Activated CD8-positive, alpha-beta T cell treated with anti-CD3 and anti-CD28 coated beads, Interleukin-2, amount 10 ng/mL, durations not matched to agents 7 days and 5 days (primary cell): ENCODE measurements at places on chromosomes 16 and 17.

DNA sequence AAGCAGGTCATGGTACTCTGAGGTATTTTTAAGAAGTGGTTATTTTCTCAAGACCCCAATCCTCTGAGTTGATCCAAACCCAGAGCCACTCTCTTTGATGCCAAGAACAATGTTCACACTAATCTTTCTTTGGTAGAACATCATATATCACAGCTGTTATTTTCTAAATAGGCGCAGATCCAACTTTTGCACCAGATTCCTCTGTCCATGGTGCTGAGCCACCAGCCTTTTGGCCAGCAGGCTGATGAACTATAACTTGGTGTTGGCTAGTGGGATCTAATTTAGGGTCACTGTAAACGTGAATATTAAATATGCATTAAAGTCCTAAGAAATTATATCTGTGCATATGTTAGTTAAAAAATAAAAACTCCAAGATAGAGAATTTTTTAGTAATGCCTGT lies 7.0 kb upstream of the ZKSCAN2 start:
- no peak overlapping the region for H3K4me3 ChIP-seq
- peak; percentile 46 for DNase-seq
- H3K36me3 ChIP-seq: peaks cover 63% of the 10 kb centered on the region
- H3K4me1 ChIP-seq: peaks cover 31% of the 10 kb centered on the region

GRCh38 chr16:59355704-59356103 lies 621.6 kb upstream of the GOT2 start:
- no peaks in the 10 kb centered on the region for H3K36me3 ChIP-seq
- no peaks in the 10 kb centered on the region for H3K27me3 ChIP-seq
- H3K27ac ChIP-seq: no peak overlapping the region
- H3K4me3 ChIP-seq: no peak overlapping the region
- no peak for DNase-seq

GRCh38 chr17:53428913-53429312 lies 393.8 kb upstream of the KIF2B start:
- H3K27ac ChIP-seq: no peak overlapping the region
- H3K4me1 ChIP-seq: no peaks in the 10 kb centered on the region
- DNase-seq: no peak
- no peaks in the 10 kb centered on the region for H3K36me3 ChIP-seq
- H3K4me3 ChIP-seq: no peak overlapping the region
- H3K27me3 ChIP-seq: no peaks in the 10 kb centered on the region

GRCh38 chr16:72873044-72873443 lies 174.9 kb downstream of the ZFHX3 start:
- no peak overlapping the region for H3K4me3 ChIP-seq
- no peak for DNase-seq
- H3K36me3 ChIP-seq: peaks cover 2% of the 10 kb centered on the region
- peaks cover 34% of the 10 kb centered on the region for H3K4me1 ChIP-seq
- peaks cover 12% of the 10 kb centered on the region for H3K27me3 ChIP-seq
- H3K27ac ChIP-seq: no peak overlapping the region

- no peak overlapping the region for H3K4me3 ChIP-seq
- H3K4me1 ChIP-seq: no peaks in the 10 kb centered on the region
- no peak for DNase-seq
- no peaks in the 10 kb centered on the region for H3K27me3 ChIP-seq
- no peaks in the 10 kb centered on the region for H3K36me3 ChIP-seq
- H3K27ac ChIP-seq: no peak overlapping the region
Measured at GRCh38 chr16:59881376-59881775, 1147.3 kb upstream of the GOT2 start.

DNA sequence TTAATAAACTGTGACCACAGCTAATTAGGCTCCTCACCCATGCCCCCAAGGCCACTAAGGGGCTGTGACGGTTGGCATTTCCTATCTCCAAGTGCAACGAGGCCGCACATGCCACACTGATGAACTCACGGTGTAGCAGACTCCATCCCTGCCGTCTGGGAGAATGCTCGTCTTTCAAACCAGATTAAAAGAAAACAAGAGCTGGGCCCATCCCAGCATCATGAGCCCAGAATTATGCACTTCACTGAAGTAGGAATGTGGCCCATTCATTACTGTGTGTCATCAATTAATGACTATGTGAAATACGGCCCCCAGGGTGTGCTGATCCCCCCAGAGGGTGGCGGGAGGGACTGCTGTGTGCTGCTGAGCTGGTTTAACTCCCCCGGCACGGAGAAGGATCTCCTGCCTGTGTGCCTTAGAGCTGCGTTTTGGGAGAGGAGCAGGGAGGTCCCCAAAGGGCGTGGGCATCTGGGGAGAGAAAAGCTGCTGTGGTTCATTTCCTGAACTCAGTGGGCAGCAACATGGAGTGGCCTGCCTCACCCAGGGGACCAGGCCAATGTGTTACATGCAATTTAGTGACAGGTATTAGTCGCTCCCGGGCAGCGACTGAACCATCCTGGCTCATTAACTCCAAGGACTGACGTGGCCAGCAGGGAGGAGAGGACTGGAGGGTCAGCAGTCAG lies 194.5 kb downstream of the FOXL1 start:
- H3K4me1 ChIP-seq: no peaks in the 10 kb centered on the region
- no peak overlapping the region for H3K4me3 ChIP-seq
- no peak for DNase-seq
- no peak overlapping the region for H3K27ac ChIP-seq

DNA sequence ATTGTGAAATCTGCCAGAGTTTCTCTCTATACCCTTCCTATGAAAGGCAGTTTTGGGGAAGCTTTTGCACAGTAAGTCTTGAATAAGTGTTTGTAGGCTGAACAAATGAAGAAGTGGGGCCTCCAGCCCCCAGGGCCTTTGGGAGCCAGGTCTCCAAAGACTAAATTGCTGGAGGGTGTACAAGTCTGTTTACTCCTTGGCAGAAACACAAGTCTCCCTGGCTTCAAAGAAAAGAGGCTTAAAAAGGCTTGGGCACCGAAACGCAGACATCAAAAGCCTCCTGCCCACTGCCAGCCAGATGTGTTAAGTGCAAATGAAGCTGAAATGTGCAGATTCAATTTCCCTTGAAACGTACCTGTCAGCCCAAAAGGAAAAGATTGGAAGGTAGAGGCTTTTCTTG lies 146.3 kb downstream of the TMEM132E start:
- no peak overlapping the region for H3K27ac ChIP-seq
- H3K27me3 ChIP-seq: no peaks in the 10 kb centered on the region
- no peaks in the 10 kb centered on the region for H3K36me3 ChIP-seq
- H3K4me3 ChIP-seq: no peak overlapping the region

- H3K36me3 ChIP-seq: peaks cover 21% of the 10 kb centered on the region
- no peak overlapping the region for H3K4me3 ChIP-seq
- no peak for DNase-seq
- no peak overlapping the region for H3K27ac ChIP-seq
Measured at GRCh38 chr16:89293276-89294143, 76.0 kb downstream of the ZNF778 start.

DNA sequence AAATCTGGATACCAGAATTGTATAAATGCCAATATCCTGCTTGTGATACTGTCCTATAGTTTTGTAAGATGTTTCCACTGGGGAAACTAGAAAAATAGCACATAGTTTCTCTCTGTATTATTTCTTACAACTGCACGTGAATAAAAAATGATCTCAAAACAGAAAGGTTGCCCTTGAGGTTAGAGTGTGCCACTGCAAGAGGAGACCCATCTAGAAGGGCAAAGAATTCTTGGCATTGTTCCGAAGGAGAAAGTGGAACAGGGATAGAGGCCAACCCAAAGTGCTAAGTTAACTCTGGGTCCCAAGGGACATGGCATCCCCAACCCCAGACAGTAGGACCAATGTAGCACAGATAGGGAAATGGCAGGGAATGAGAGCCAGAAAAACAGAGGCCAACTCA lies 477.5 kb upstream of the HSBP1 start:
- H3K36me3 ChIP-seq: no peaks in the 10 kb centered on the region
- DNase-seq: no peak
- no peak overlapping the region for H3K27ac ChIP-seq
- no peaks in the 10 kb centered on the region for H3K27me3 ChIP-seq
- no peak overlapping the region for H3K4me3 ChIP-seq

DNA sequence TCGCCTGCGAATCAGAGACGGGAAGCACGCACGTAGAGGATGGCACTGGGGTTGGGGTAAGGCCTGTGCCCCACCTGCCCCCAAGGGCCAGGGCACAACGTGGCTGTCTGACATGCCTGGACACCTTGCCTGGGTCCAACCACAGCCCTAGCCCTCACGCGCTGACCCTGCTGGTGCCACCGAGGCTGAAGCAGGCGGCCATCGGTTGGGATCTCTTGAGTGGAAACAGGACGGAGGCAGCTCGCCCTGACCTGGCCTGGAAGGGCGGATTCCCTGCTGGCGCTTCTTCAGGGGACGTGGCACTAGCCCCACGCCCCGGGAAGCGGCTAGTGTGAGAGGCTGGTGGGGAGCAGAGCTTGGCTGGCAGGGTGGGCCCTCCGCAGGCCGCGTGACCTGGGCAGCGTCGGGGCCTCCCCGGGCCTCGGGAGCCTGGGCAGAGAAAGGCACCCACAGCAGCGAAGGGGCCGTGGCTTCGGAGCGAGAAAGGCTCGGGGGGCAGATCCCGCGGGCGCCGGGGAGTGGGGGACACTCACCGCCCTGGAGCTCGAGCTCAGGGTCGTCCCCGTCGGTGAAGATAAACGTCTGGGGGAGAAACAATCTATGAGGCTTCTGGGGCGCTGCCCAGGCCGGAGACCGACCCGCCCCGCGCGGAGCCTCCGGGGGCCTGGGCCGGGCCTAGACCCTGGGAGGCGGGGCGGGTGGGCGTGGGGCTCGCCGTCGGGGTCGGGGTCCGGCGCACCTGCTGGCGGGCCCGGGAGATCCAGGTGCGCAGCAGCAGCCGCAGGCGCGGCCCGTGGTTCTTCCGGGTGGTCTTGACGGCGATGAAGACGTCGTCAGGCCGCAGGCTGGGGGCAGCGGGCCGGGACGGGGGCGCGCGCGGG lies 610 bp downstream of the RFNG start:
- H3K27me3 ChIP-seq: no peaks in the 10 kb centered on the region
- H3K27ac ChIP-seq: peak overlapping the region; percentile 80
- DNase-seq: no peak
- peaks cover 24% of the 10 kb centered on the region for H3K4me1 ChIP-seq

DNA sequence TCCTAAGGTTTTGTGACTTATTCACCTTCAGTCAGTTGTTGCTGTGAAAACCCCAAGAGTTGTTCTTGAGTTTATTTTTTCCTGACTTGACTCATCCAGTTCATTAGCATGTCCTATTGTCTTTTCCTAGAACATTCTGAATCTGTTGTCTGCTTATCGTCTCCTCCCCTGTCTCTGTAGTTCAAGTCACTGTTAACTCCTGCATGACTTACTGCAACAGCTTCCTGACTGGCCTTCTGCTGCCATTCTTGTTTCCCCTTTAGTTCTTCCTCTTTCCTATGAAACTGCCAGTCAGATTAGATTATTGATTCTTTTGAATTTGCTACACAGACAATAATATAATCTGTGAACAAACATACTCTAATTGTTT lies 161.5 kb downstream of the FTO start:
- no peaks in the 10 kb centered on the region for H3K4me1 ChIP-seq
- DNase-seq: no peak
- peaks cover 12% of the 10 kb centered on the region for H3K36me3 ChIP-seq
- H3K4me3 ChIP-seq: no peak overlapping the region
- no peaks in the 10 kb centered on the region for H3K27me3 ChIP-seq

DNA sequence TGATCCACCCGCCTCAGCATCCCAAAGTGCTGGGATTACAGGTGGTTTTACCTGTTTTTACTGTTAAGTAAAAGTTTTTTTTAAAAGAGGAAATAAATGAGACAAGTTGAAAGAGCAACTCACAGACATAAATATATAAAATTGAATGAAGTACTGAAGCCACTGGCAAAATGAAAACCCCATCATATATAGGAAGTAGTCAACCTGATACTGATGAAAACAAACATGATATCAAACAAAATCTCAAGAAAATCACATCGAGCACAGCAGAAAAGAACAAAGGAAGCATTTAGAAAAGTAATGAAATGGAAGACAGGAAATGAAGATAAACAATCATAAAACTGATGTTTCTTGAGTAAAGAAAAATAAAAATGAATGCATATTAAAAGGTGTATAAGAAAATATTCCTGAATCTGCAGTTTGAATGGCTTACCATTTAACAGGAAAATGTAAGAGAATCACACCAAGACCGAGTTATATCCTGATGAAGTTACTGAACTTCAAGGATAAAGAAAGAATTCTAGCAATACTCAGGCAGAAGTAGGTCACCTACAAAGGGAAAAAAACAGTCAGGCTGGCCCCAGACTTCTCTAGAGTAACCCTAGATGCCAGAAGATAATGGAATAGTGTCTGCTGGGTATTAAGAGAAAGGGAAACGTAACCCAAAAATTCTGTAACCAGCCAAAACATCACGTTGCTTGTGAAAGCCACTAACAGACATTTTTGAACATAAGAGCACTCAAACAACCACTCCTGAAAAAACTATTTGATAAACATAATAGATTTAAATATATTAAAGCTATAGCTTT lies 31.5 kb downstream of the UBE2G1 start:
- H3K4me1 ChIP-seq: peaks cover 23% of the 10 kb centered on the region
- peak overlapping the region; percentile 3 for H3K27ac ChIP-seq
- DNase-seq: no peak

DNA sequence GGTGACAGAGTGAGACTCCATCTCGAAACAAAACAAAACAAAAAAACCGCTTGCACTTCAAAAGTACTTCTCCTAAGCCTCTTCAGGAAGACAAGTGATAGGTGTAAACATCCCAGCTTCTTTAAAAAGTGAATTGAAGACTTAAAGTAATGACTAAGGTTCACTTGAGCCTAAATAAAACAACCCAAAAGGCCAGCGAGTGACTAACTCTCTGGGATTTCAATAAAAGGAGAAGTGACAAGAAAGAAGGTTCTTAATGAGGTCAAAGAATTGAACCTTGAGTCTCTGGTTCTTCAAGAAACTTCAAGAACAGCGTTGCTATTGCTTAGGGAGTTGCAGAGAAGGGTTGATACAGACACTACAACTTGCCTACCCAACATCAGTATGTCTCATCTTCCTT lies 42.2 kb downstream of the STX8 start:
- H3K36me3 ChIP-seq: no peaks in the 10 kb centered on the region
- no peak overlapping the region for H3K4me3 ChIP-seq
- no peak overlapping the region for H3K27ac ChIP-seq

- H3K27me3 ChIP-seq: no peaks in the 10 kb centered on the region
- peak overlapping the region; percentile 97 for H3K4me3 ChIP-seq
- H3K27ac ChIP-seq: peak overlapping the region; percentile 99
Measured at GRCh38 chr17:57849163-57849873, 526 bp downstream of the MRPS23 start.
